ENCODE measurements at places on chromosomes 12 and 14.

DNA sequence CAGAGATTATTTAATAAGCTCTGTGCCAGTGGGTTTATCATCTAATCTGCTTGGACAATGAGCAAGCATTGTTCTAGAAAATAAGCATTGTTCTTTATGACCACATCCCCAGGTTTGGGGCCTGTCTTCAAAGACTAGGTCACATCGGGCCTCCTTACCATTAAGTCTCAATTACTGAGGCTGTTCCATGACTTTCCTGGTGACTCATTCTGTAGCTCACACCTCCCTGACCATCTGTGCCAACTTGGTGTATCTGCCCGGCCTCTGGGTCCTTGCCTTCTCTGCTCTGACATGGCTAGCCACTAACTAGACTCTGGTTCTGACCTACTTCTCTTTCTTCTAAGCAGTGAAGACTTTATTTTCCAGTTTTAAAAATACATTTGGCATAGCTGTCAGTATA, 44.4 kb upstream of the PLEKHA5 start:
- DNase-seq, result no peak

- DNase-seq, result no peak
Measured at GRCh38 chr12:73731658-73732057, 806.0 kb upstream of the ATXN7L3B start.

DNA sequence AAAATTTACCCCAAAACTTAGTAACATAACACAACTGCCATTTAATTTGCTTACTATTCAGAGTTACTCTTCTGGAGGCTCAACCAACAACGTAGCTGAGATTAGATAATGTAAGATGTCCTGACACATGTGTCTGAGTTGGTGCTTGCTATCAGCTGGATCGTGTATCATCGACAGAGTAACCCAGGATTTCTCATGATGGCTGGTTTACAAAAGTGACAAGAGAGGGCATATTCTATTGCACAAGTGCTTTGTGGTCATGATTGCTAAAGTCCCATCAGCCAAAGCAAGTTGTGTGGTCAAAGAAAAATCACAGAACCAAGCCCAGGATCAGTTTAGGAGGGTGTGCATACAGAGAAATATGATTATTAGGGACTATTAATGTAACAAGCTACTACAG, 73.4 kb downstream of the CAPZA3 start:
- no peak for DNase-seq

DNA sequence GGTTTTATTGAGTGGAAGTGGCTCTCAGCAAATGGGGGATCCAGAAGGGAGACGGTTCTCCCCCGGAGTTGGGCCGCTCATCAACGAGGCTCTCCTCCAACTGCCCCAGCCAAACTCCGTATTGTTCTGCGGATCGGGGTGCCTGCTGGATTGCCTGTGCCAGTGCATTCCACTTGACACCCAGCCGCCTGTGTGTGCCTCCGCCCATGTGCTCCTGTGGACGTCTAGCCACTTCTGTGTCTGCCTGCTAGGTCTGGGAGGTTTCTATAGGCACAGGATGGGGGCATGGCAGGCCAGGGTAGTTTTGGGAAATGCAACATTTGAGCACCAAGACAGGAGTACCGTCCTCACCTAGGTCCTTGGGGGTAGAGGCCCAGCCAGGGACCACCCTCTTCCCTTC, 225.7 kb upstream of the AMIGO2 start:
- no peak for DNase-seq

DNA sequence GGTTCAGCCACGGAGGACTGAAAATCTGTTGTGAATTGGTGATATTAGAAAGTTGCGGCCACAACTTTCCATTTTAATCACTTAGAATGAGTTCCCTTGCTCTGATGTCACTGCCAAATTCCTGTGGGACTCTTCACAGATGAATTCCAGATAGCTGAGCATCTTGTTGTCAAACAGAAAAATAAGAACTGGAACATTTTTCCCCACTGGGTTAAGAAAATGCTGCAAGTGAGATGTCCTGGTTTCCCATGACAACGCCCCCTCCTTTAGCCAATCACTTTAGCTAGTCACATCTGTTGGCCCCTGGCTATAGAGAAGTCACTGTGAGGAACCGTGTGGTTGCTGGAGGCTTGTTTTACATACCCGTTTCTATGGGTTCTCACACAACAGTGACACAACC, 135.9 kb downstream of the KTN1 start:
- no peak for DNase-seq

DNA sequence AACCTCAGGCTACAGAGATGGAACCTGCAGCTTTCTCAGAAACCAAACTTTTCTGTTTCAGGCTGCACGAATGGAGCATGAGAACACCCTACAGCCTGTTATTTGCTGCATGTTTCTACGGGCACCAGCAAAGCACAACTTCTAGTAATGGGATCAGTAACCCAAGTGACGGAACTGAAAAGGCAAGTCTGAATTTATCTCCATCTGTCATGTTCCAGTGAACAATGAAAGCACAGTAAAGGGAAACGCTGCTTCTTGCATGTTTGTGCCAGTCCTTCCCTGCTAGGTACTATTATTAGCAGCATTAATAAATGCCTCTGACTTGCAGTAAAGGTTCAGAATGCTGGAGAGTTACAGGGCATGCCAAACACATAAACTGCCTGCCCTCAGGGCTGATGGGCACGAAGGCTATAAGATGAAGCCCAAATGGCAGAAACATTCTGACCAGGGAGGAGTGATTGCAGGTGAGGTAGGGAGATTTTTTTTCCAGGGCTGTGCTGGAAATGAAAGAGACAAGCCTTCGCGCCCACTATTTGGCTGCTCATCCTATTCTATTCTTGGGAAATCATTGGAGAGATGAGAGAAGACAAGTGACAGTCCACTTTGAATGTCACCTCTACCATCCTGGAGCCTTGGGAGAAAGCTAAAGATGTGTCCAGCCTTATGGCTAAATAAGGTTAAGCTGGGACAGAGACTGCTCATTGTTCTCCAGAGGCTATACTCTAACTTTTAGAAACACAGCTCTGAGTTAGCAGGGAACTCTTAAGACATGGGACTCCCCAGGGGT, 100.4 kb upstream of the PLXNC1 start:
- DNase-seq, result no peak

DNA sequence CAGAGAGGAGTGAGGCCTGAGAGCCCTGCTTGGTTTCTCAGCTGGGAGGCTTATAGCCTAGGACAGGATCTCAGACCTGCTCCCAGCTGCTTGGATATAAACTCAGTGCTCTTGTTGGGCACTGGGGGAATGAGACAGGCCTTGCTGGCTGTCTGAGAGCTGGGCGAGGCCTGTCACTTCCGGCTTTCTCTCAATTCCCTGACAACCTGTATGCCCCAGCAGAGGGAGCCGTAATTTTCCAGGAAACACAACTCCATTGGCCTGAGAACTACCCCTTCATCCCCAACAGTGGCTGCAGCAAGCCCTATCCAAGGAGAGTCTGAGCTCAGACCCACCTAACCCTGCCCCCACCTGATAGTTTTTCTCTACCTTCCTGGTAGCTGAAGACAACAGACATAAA, 258.3 kb upstream of the STXBP6 start:
- DNase-seq, result no peak

DNA sequence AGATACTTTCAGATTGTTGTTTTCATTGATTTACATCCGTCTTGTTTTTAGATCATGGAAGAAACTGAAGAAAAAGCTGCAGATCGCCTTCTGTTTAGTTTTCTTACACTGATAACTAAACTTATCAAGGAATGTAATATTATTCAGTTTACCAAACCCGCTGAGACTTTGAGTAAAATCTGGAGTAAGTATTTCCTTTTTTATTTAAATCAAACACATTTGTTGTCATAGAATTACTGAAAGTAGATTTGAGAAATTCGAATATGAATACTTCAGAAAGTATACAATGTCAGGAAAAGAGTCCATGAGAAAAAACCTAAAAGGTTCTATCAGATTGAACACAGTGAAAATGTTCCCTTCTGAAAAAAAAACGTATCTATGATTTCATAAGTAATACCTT, 32.0 kb downstream of the ARL1 start:
- no peak for DNase-seq

DNA sequence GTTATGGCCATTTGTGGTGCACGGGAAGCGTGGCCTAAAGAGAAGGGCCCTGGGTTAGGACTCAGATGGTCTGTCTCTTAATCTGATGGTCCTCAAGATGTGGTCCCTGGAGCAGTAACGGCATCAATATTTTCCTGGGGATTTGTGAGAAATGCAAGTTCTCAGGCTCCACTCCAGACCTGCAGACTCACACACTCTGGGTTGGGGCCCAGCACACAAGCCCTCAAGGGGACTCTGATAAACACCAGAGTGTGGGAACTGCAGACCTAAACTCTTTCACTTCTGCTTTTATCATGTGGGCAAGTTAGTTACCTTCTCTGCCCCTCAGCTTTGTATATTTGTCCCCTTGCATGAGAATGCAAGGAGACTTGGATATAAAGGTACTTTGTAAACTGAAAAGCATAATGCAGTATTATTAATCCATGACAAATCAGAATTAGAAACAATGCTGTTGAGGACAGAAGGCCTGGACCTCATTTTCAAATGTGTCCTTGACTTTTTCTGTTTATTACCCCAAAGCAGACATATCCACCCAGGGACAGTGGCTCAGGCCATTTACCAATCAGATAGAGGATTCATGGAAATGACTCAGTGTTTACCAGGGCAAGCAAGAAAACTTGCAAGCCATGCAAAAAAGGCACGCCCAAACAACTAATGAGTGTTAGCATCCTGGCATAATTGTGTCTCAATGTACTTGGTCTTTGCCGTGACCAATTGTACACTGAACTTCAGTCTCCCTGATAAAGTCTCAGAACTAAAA, 157.0 kb downstream of the ASCL1 start:
- no peak for DNase-seq

DNA sequence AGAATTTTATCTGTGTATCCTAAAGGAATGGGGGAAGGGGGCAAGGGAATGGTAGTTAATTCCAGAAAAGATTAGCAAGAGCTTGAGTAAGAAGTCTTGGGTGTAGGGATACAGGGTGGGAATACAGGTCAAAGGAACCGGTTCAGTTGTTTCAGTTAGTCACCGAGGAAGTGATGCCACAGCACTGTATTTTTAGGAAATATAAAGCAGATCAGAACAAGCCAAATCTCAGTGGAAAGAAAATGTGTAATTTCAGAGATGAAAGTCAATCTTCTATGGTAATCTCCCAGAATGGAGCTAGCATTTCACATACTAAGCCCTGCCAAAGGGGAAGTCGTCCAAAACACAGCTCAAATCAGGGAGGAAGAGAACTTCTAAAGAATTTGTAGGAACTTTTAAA, 4.7 kb upstream of the TUBA1C start:
- no peak for DNase-seq

GRCh38 chr12:114742363-114742762, 58.4 kb upstream of the TBX3 start:
- DNase-seq, result no peak

- DNase-seq, result no peak
Measured at GRCh38 chr12:2160043-2160442, 107.3 kb downstream of the CACNA1C start.

DNA sequence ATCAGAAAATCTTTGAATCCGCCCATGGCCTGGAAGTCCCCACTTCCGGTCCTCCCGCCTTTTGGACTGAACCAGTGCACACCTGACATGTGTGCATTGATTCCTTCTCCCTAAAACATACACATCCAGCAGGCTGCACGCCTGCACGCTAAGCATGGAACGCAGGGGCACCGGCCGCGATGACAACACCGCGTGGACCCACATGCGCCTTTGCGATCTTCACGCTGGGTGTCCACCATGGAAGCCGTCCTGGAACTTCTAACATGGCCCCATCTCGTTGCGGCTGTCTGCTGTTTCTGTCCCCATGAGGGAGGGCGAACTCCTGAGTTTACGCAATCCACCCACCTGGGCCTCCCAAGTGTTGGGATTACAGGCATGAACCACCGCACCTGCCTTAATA, 73.7 kb downstream of the GALNT9 start:
- DNase-seq, result no peak

GRCh38 chr12:106750524-106750923, 24.0 kb upstream of the RIC8B start:
- no peak for DNase-seq

- no peak for DNase-seq
Measured at GRCh38 chr14:81269100-81269978, 48.6 kb upstream of the GTF2A1 start.

- no peak for DNase-seq
Measured at GRCh38 chr14:102565959-102566358, 26.5 kb upstream of the RCOR1 start.

DNA sequence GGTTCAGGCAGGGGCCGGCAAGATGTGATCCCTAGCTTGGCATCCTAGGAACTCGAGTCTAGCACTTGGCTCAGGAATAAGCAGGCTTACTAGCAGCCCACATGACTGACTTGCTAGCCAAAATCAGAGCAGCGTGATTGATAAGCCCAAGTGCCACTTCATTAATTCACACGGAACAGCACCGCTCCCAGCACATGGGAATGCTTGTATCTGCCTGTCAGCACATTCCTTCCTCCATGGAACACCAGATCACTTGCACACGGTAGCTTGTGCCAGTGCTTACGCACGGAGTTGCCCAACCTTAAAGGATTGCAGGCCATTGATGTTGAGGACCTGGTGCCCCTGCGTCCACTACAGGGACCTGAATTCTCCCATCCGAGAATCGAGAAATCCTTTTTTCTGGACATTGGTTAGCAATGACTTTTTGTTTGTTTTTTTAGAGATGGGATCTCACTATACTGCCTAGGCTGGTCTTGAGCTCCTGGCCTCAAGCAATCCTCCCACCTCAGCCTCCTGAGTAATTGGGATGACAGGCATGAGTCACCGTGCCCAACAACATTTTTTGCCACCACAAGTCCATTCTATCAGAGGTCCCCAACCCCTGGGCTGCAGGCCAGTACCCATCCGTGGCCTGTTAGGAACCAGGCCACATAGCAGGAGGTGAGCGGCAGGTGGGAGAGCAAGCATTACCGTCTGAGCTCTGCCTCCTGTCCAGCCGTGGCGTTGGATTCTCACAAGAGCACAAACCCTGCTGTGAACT, 30.6 kb upstream of the TSPAN9 start:
- DNase-seq, result no peak

- DNase-seq, result no peak
Measured at GRCh38 chr12:63008372-63008771, 73.4 kb upstream of the PPM1H start.

DNA sequence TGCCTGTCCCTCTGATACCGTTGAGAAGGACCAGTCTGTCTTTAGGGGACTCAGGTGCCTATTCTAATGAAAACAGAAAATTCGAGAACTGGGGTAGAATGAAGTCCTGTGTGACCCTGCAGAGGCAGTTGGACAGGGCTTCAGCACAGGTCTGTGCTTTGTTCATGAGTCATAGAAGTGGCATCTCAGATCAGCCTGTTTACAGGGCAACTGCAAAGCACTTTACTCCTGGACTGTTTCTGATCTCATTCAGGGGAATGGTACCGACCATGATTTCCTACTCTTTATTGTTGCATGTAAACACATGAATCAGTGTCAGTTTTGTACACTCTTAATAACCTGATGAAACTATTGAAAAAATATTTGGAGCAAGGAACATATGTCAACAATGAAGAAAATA, 1517.0 kb downstream of the AACS start:
- no peak for DNase-seq

GRCh38 chr12:43329375-43329774, 222.6 kb downstream of the ADAMTS20 start:
- no peak for DNase-seq

Data from stimulated activated CD4-positive, alpha-beta T cell treated with anti-CD3 and anti-CD28 coated beads, Interleukin-12 subunit alpha, Interleukin-12 subunit beta, amount 100 ng/mL, for 4 hours (primary cell).